ENCODE measurements at places on chromosomes 5 and 9. TPM values are rescaled to one million over a fixed set of nuclear protein-coding genes. Genes with fewer than 3 reads are reported as not detected.

- H3K4me3 ChIP-seq: no peak overlapping the region
- H3K27ac ChIP-seq: no peak overlapping the region
- H3K27me3 ChIP-seq: no peaks in the 10 kb centered on the region
- no peaks in the 10 kb centered on the region for H3K4me1 ChIP-seq
- H3K36me3 ChIP-seq: no peaks in the 10 kb centered on the region
- no peak for DNase-seq
Measured at GRCh38 chr5:128093368-128093767, 9.8 kb downstream of the SLC12A2 start.

- DNase-seq: no peak
- H3K27ac ChIP-seq: no peak overlapping the region
- H3K4me1 ChIP-seq: peaks cover 4% of the 10 kb centered on the region
Measured at GRCh38 chr5:75364571-75365280, 27.7 kb downstream of the HMGCR start.

GRCh38 chr5:24643156-24643555 is 1.6 kb downstream of the CDH10 start:
- H3K36me3 ChIP-seq: no peaks in the 10 kb centered on the region
- H3K4me1 ChIP-seq: no peaks in the 10 kb centered on the region
- no peaks in the 10 kb centered on the region for H3K27me3 ChIP-seq
- no peak overlapping the region for H3K4me3 ChIP-seq

DNA sequence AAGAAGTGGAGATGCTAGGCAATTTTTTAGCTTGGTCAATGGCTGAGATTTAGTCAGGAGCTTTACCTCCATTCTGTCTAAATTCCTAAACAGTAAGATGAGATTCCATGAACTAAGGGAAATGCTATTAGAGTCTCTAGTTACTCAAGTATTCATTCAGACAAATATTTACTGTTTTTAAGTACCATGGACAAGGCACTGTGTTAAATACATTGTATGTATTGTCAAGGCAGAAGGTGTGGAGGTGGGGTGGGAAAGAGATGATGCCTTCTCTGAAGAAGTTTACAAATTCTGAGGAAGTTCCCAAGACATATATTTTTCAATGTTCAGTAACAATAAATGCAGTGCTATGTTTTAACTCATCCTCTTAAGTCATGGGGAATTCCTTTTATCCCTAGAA is 459.9 kb upstream of the NMUR2 start:
- H3K27ac ChIP-seq: no peak overlapping the region
- H3K4me1 ChIP-seq: no peaks in the 10 kb centered on the region
- H3K4me3 ChIP-seq: no peak overlapping the region
- DNase-seq: no peak
- H3K27me3 ChIP-seq: no peaks in the 10 kb centered on the region

DNA sequence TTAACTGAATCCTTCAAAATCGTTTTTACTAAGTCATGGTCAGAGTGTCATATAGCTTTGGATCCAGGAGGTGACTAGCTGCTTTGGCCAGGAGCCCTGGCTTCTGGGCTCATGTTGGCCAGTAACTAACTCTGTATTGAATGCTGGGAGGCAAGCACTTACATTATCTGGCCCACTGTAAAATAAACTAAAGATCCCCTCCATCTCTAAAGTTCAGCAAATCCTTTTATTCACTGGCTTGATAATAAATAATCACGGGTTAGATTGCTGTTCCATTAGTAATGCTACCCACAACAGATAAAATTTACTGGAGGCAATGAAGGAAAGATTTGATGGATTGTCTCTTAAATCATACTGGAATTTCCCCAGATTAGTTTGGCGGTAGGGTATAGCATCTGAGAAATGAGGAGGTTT is 382.2 kb upstream of the TLE4 start:
- H3K27ac ChIP-seq: no peak overlapping the region
- no peaks in the 10 kb centered on the region for H3K36me3 ChIP-seq
- no peaks in the 10 kb centered on the region for H3K27me3 ChIP-seq
- DNase-seq: no peak
- H3K4me3 ChIP-seq: no peak overlapping the region

DNA sequence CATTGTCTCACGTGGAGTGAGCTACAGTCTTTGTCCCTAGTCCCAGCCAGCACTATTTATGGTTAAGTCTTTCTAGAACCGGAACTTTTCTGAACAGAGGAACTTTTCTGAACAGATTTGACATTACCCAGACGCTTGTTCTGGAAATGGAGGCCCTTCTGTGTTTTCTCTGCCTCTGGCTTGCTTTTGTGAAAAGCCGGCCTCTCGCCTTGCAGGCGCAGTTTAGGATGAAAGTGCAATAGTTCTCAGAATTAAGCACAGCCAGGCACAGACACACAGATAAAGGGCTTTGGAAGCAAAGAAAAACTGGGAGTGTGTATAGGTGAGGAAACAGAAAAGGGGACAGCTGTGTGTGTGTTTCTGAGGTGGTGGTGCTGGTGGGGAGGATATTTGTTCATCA is 5.9 kb downstream of the GDNF start:
- H3K27me3 ChIP-seq: no peaks in the 10 kb centered on the region
- no peak for DNase-seq
- H3K36me3 ChIP-seq: no peaks in the 10 kb centered on the region

DNA sequence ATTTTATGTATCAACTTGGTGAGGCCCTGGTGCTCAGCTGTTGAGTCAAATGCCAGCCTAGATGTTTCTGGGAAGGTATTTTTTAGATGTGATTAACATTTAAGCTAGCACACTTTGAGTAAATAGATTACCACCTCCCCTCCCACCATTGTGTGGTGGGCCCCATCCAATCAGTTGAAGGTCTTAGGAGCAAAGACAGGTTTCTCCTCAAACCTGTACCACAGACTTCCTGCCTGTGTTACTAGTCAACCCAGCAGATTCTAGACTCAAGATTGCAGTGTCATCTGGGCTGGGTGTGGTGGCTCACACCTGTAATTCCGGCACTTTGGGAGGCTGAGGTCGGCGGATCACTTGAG is 33.8 kb downstream of the MRPL36 start:
- no peak overlapping the region for H3K4me3 ChIP-seq
- no peaks in the 10 kb centered on the region for H3K27me3 ChIP-seq
- no peak overlapping the region for H3K27ac ChIP-seq

DNA sequence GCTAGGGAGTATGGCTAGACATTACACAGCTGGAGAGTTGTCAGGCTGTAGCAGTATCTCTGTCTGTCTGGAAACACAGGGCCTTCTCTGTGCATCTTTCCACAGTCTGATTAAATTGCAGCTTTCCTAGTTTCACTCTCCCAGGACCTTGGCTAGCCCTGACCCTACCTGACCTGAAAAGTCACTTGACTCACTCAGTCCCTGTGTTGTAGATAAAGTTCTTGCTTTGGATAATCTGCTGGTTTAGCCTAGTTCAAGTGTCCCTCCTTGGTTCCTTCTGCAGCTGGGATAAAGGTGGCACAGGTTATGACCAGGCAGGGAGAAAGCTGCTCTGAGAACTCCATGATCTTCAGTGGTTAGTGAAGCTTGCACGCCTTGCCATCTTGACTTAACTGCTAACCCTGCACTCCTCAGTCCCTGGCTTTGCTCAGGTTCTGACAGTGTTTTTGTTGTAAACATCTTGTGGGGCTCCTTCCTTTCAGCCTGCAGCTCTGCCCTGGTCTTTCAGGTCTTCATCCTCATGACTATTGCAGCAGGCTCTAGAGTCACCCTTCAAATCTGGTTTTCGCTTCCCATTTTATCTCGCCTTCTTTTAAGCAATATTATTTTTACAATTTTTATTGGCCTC is 101.0 kb downstream of the PIP5K1B start:
- peaks cover 72% of the 10 kb centered on the region for H3K4me1 ChIP-seq
- H3K4me3 ChIP-seq: no peak overlapping the region
- H3K27ac ChIP-seq: peak overlapping the region; percentile 39
- H3K27me3 ChIP-seq: no peaks in the 10 kb centered on the region

- no peak overlapping the region for H3K27ac ChIP-seq
- no peaks in the 10 kb centered on the region for H3K36me3 ChIP-seq
- DNase-seq: no peak
- H3K27me3 ChIP-seq: no peaks in the 10 kb centered on the region
Measured at GRCh38 chr5:40497573-40497972, 182.1 kb upstream of the PTGER4 start.

DNA sequence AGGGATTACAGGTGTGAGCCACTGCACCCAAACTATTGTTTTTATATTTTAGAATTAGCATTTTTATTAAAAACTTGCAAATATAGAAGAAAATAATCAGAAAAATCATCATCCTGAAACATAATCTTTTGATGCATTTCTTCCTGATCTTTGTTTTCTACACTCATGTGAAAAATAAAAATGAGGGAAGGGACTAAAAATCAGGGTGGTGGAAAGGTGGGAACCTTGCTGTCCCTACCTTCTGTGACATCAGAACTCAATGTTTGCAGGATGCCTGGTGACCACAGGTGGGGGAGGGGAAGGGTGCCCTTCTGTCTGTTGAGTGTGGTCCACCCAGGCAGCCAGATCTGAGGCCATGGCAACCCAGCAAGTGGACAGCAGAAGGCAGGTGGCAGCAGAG is at the start of gene SMIM23:
Gene SMIM23 (plus strand): TSS at position 301 of the 400 bp plus-strand sequence. CDS start 55 bp downstream, at position 356.
- H3K36me3 ChIP-seq: no peaks in the 10 kb centered on the region
- no peaks in the 10 kb centered on the region for H3K27me3 ChIP-seq
- DNase-seq: no peak
- no peak within 1 kb of the TSS for H3K4me3 ChIP-seq

DNA sequence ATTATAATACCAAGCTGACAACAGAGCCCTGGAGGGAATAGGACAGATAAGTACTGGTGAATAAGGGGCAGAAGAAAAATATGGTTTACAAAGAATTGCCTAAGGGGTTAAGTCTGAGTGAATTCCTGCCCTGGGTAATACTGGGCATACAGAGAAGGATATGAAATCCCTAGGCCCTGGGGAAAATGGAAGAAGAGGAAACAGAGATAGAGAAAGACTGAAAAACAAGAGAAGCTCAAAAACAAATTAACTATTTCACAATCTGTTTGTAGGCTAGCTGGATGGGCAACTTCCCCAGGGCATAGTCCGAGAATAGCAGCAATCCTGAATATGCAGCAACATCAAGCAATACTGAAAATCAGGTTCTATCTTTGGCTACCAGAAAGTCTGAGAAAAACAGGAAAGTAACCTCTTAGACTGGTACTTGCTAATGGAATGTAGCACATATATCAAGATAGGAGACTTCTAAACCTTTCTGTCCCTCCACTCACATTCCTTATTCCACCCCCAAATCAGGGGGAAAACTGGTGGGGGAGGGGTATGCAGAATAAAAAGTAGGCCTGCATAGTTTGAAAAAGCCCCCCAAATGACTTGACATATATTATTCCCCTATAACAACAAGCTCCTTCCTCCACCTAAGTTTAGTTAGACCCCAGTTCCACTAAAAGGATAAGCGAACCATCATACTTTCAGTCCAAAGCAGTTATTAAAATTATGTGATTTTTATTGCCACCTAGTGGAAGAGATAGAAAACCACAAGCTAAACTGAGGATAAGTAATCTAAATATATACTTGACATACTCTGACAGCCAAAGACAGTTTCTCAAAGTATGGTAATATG is 20.6 kb downstream of the SLC38A9 start:
- peaks cover 19% of the 10 kb centered on the region for H3K4me1 ChIP-seq
- H3K27me3 ChIP-seq: no peaks in the 10 kb centered on the region
- H3K27ac ChIP-seq: no peak overlapping the region
- H3K4me3 ChIP-seq: peak overlapping the region; percentile 55
- DNase-seq: no peak

- no peak overlapping the region for H3K27ac ChIP-seq
- no peaks in the 10 kb centered on the region for H3K36me3 ChIP-seq
- no peak overlapping the region for H3K4me3 ChIP-seq
- peaks cover 12% of the 10 kb centered on the region for H3K4me1 ChIP-seq
- no peak for DNase-seq
Measured at GRCh38 chr9:122158202-122158601, 1.4 kb downstream of the NDUFA8 start.

DNA sequence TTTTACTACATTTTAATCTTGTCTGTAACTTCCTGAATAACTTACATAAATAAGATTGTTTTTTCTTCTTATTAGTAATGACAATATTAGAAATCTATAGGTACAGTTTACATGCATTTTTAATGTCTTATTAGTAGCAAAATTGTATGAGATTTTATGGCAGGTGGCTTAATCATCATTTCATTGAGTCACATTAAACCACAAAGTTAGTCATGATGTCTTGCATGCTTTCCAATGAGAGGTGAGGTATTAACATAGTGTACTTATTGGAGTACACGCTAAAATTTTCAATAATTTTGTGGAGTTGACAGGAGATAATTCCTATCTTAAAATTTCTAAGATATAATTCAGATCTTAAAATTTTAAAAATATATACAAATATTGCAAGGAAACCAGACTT is 989.6 kb upstream of the ARRDC3 start:
- no peaks in the 10 kb centered on the region for H3K27me3 ChIP-seq
- H3K4me3 ChIP-seq: no peak overlapping the region
- no peaks in the 10 kb centered on the region for H3K4me1 ChIP-seq
- no peaks in the 10 kb centered on the region for H3K36me3 ChIP-seq

DNA sequence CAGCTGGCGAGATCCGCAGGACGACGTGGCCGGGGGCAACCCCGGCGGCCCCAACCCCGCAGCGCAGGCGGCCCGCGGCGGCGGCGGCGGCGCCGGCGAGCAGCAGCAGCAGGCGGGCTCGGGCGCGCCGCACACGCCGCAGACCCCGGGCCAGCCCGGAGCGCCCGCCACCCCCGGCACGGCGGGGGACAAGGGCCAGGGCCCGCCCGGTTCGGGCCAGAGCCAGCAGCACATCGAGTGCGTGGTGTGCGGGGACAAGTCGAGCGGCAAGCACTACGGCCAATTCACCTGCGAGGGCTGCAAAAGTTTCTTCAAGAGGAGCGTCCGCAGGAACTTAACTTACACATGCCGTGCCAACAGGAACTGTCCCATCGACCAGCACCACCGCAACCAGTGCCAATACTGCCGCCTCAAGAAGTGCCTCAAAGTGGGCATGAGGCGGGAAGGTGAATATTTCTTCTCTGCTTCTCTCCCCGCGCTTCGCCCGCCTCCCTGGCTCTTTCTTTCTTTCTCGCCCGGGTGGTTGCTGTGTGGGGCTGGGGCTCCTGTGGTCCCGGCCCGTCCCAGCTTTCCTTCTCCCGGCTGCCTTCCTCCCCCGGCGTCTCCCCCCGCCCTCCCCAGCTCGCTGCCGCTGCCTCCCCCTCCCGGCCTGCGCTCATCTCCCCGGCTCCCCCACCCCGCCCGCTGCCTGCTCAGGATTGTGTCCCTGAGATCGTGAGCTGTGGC is 2.2 kb downstream of the NR2F1 start:
- H3K4me3 ChIP-seq: peak overlapping the region; percentile 74
- no peak for DNase-seq
- H3K27me3 ChIP-seq: peaks cover 16% of the 10 kb centered on the region
- peaks cover 18% of the 10 kb centered on the region for H3K4me1 ChIP-seq

- peak; percentile 43 for DNase-seq
- peaks cover 31% of the 10 kb centered on the region for H3K4me1 ChIP-seq
- no peaks in the 10 kb centered on the region for H3K36me3 ChIP-seq
Measured at GRCh38 chr9:69376651-69377050, 51.6 kb downstream of the ENTREP1 start.

PIP5K1B gene
- total RNA-seq: 3.9 TPM

OLFML2A gene
- 5.4 TPM for total RNA-seq

PRKAA1 gene
- total RNA-seq: 158 TPM

SLC25A48 gene
- 2.8 TPM for total RNA-seq

GPX8 gene
- 52.8 TPM for total RNA-seq

ARAP3 gene
- total RNA-seq: 15.0 TPM

ZNF366 gene
- 3.1 TPM for total RNA-seq

PTGR1 gene
- total RNA-seq: 20.2 TPM

Data from thoracic aorta (tissue), 2 donors.